ENCODE measurements at places on chromosomes 12 and 14.

- no peak for DNase-seq
These were observed 31.1 kb upstream of the EIF5 start for GRCh38 chr14:103302966-103303365.

- DNase-seq: no peak
These were observed 2.0 kb downstream of the ZNF219 start for GRCh38 chr14:21096438-21096837.

DNA sequence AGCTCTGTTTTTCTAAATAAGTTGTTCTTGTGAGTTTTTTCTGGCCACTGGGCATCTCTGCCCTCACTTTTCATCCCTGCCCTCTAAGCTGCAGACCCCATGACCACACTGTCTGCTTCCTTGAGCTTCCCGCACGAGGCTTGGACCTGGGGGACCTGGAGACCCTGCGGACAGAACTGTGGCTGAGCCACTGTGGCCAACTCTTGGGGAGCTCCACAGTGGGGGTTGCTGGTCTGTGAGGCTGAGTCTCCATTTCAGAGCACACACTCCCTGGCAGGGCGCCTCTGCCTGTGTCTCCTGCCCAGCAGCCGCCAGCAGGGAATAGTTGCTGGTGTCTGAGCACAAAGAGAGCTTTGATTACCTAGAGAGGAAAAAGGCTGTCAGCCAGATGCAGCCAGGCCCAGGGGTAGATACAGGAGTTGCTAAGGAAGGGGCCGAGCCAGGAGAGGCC lies 13.1 kb upstream of the RIN3 start:
- no peak for DNase-seq

DNA sequence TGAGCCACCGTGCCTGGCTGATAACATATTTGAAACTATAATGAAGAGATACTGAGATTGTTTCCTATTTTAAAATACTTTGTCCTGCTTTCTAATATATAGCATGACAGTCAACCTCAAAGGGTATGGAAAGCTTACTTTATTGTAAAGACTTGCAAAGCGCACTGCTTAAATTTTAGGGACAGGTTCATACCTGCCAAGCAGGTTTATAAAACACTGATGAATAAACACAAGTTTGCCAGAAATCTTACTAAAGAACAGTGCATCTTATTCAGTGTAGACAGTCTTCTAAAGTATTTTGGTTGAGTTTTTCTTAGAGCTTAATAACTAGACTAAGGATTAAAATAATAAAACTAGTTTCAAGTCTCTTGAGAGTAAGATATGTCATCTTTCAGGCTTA lies 4.8 kb downstream of the C12orf71 start:
- no peak for DNase-seq

DNA sequence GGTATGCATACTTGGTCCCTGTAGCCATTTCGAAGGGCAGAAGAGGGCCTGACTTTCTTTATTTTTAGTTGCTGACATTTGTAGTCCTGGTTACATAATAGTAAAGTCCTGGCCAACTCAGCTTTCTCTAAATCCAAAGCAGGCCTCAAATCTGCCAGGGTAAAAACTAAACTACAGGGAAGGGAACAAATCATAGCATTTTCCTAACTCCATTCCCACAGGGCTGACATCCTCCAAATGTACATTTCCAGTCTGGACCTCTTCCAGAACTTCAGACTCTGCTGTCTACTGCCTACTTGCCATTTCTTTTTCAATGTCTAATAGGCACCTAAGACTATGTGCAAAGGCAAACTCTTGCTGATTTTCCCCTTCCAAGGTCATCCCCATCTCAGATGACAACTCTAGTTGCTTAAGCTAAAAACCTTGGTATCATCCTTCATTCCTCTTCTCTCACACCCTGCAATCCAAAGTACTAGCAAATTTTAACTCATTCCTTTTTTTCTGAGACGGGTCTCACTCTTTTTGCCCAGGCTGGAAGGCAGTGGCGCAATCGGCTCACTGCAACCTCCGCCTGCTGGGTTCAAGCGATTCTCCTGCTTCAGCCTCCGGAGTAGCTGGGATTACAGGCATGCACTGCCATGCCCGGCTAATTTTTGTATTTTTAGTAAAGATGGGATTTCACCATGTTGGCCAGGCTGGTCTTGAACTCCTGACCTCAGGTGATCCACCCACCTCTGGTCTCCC lies 2.0 kb downstream of the DDIT3 start:
- DNase-seq: no peak

GRCh38 chr12:53221203-53222080 lies 10.6 kb downstream of the RARG start:
- DNase-seq: no peak

DNA sequence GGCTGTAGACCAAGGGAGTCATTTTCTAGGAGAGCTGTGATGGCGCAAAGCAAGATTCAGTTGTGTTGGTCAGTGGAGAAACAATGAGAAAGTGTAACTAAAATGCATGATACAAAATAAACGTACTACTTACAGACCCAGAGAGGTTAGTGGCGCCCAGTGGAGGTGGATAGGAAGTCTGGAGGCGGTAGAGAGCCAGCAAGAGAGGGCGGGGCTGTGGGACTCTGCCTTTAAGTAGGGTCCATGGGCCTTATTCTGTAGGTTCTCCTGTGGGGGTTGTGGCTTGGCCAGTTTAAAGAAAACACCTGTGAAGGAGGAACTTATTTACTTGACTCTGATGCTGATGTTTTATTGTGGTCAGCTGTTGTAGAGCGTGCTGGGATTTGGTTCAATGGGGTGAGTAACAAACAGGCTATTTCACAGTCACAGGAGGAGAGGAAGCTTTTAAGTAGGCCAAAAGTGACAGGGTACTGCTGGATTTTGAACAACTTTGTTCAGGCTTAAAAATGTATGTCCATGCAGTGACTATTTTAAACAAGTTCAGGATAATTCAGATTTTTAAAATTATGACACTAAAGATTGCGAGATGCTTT lies 1097.7 kb downstream of the TMTC2 start:
- no peak for DNase-seq

GRCh38 chr14:86838363-86838762 lies 1154.6 kb downstream of the GALC start:
- no peak for DNase-seq

GRCh38 chr12:109557805-109558204 lies 15.5 kb downstream of the MMAB start:
- DNase-seq: no peak

All from GOT3 (cell line).